ENCODE measurements at places on chromosomes 3 and 15.

DNA sequence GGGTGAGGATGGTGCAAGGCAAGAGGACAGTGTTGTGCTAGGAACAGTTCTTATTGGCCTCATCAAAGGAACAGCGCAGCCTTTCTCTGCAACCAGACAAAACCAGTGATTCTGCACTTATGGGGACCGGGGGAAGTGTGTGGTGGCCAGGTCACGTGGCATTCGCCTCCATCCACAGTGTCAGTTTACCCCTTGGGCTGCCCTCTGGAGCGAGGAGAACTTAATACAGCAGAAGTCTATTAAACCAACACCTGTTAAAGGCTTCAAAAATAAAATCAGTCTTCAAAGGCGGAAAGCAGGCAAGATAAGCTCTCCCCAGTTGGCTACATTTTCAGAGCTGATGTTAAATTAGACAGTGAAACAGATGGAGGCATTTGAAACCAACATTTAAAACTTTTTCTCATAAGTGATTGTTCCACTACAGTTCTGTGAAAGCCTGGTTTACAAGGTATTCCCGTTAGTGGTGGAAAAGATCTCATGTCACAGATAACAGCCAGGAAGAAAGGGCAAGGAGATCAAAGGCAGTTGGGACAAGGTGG lies 75.2 kb downstream of the LRIG1 start:
- no peak for DNase-seq

GRCh38 chr15:80309769-80310384 lies 57.9 kb upstream of the CTXND1 start:
- peak; percentile 19 for DNase-seq

DNA sequence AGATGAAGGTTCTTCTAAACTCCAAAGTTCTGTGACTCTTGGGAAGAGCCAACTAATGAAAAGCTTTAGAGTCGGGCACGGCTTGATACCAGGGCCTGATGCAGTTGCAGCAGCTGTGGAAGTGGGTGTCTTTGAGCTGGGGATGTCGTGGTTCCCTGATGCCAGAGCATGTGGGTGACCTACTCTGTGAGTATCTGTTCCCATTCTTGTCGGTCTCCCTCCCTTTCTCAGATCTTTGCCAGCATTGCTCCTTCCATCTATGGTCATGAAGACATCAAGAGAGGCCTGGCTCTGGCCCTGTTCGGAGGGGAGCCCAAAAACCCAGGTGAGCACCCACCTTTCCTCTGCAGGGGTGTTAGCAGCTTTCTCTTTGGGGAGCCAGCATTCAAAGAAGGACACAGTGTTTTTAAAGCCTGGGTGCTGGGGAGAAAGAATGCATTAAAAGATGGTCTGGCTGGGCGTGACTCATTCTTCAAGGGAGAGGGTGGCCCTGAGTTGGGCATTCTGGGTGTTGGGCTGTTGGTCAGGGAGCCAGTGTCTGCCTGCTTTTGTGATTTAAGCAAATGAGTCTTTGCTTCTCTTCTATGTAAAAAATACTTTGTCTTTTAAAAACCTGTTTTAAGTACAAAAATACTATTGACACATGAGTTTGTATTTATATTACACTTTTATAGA lies 13.2 kb upstream of the PODXL2 start:
- no peak for DNase-seq

GRCh38 chr15:70486451-70487386 lies 276.6 kb downstream of the UACA start:
- peak; percentile 95 for DNase-seq

Measured in suppressor macrophage treated with lipopolysaccharide for 4 hours (primary cell).